Activated CD4-positive, alpha-beta T cell treated with anti-CD3 and anti-CD28 coated beads, Interleukin-2, amount 10 ng/mL, durations not matched to agents 7 days and 5 days (primary cell): ENCODE measurements at places on chromosomes 16 and 17. TPM values are rescaled to one million over a fixed set of nuclear protein-coding genes. Genes with fewer than 3 reads are reported as not detected.

GRCh38 chr17:17819561-17819995 is 17.2 kb downstream of the SREBF1 start:
- no peak for DNase-seq
- peaks cover 55% of the 10 kb centered on the region for H3K36me3 ChIP-seq
- H3K27ac ChIP-seq, result peak overlapping the region; percentile 71

- H3K36me3 ChIP-seq, result no peaks in the 10 kb centered on the region
- no peak for DNase-seq
- H3K27me3 ChIP-seq, result peaks cover 5% of the 10 kb centered on the region
- H3K4me3 ChIP-seq, result no peak overlapping the region
- no peak overlapping the region for H3K27ac ChIP-seq
Measured at GRCh38 chr17:78609191-78609641, 32.0 kb upstream of the DNAH17 start.

Gene MARVELD3
- total RNA-seq, result not detected

DNA sequence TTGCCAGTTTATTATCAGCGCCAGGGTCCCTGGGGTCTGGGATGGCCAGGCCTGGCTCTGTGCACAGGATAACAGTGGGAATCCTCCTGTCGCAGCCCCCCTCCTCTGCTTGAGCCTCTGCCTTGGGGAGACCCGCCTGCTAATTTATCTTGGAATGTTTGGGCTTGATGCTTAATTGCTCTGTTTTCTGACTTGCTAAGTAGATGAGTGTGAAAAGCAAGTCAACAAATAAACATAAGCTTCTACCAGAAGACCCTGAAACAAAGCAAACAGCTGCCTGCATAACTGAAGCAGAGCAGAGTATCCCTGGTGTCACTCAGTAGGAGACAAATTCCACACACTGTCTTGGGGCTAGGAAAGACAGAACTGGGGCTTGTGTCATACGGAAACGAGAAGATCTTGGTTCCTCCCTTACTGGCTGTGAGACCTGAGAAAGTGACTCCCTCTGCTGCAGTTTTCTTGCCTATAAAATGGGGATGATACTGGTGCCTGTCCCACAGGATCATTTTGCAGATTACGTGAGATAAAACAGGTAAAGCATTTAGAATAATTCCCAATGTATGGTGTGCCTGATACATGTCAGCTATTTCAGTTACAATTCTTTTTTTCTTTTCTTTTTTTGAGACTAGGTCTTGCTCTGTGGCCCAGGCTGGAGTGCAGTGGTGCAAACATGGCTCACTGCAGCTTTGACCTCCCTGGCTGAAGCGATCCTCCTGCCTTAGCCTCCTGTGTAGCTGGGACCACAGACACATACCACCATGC is 44.8 kb upstream of the IRX3 start:
- no peak overlapping the region for H3K4me3 ChIP-seq
- no peaks in the 10 kb centered on the region for H3K36me3 ChIP-seq
- H3K27ac ChIP-seq, result no peak overlapping the region
- DNase-seq, result no peak
- peaks cover 8% of the 10 kb centered on the region for H3K27me3 ChIP-seq
- H3K4me1 ChIP-seq, result no peaks in the 10 kb centered on the region

GRCh38 chr17:19270704-19271611 is 33.8 kb downstream of the EPN2 start:
- no peaks in the 10 kb centered on the region for H3K4me1 ChIP-seq
- H3K4me3 ChIP-seq, result no peak overlapping the region
- peaks cover 21% of the 10 kb centered on the region for H3K27me3 ChIP-seq

DNA sequence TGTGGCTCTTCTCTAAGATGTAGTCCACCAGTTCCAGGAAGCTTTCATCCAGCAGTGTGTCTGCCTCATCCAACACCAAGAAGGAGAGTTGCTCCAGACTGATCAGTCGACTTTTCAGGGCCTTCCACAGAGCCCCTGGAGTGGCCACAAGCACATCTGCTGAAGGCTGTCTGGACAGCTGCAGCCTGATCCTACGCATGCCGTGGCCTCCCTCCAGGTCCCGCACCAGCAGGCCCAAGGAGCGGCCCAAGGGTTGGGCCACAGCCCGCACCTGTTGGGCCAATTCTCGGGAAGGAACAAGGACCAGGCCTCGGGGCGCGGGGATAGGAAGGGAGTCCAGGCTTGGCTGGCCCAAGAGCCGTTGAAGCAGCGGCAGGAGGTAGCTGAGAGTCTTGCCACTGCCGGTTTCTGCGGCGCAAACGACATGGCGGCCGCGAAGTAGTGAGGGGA is 729 bp downstream of the DDX28 start:
- no peak for DNase-seq
- H3K27me3 ChIP-seq, result no peaks in the 10 kb centered on the region
- peak overlapping the region; percentile 95 for H3K27ac ChIP-seq
- H3K4me1 ChIP-seq, result peaks cover 34% of the 10 kb centered on the region
- H3K36me3 ChIP-seq, result peaks cover 22% of the 10 kb centered on the region

DNA sequence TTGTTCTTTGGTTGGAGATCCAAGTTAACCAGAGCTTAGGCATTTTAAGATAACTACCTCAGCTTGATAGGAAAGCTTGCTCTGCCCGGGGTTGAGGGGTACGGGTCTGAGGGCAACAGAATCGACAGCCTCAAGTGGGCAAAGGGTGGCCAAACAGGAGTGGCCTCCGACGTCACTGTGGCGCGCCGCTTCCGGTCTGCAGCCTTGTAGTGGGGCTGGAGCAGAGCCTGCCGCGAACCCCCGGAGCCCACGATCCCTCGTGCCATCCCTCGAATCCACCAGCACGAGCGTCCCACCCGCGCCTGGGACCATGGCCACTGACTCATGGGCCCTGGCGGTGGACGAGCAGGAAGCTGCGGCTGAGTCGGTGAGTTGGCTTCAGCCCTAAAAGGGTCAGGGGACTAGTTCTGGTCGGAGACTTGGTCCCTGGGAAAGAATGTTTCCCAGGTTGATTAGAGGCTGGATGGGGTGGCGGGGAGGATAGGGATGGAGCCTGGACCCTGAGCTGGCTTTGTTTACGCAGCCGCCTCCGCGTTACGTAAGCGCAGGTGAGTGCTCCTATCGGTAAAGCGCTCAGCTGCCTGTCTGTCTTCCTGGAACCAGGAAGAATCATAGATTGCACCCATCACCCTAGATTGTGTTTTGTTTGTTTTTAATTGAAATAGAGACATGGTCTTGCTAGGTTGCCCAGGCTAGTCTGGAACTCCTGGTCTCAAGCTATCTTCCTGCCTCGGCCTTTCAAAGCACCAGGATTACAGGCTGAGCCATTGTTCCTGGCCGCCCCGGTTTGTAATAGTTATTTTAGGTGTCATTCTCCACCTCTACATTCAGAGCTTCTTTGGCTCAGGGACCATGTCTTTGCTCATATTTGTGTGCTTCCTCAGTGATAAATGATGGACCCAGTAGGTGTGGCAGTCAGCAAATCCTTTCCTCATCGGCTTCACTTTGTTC is at the start of gene DDX19B:
TSS of gene DDX19B (plus strand) at position 199 of the 951 bp plus-strand sequence. CDS start at position 311, 112 bp downstream.
- H3K36me3 ChIP-seq, result peaks cover 33% of the 10 kb centered on the region
- peak within 1 kb of the TSS; percentile 95 for H3K27ac ChIP-seq
- DNase-seq, result peak; percentile 72
- peak within 1 kb of the TSS; percentile 90 for H3K4me3 ChIP-seq
- no peaks in the 10 kb centered on the region for H3K27me3 ChIP-seq
- H3K4me1 ChIP-seq, result peaks cover 40% of the 10 kb centered on the region

DNA sequence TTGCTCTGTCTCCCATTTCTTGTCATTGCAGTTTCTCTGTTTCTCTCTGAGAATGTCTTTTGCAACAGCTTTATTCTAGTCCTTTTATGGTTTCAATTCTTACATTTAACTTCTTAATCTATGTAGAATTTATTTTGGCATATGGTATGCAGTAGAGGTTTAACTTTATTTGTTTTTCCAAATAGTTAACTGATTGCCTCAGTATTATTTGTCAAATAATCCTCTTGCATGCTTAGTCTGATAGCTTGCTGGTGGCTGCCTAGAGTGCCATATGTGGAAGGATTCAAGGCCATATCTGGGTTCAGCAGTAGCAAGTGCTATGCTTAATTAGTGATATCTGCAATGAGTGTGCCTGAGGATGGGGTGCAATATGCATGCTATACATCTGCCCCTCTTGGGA is 6.9 kb downstream of the SNTB2 start:
- peaks cover 28% of the 10 kb centered on the region for H3K4me1 ChIP-seq
- H3K27ac ChIP-seq, result no peak overlapping the region
- DNase-seq, result no peak
- H3K27me3 ChIP-seq, result no peaks in the 10 kb centered on the region

GRCh38 chr17:49645654-49646053 is 32.2 kb downstream of the SPOP start:
- no peaks in the 10 kb centered on the region for H3K27me3 ChIP-seq
- H3K36me3 ChIP-seq, result peaks cover 7% of the 10 kb centered on the region
- no peak overlapping the region for H3K27ac ChIP-seq

GRCh38 chr16:15907863-15908478 is 19.6 kb upstream of the CEP20 start:
- H3K36me3 ChIP-seq, result no peaks in the 10 kb centered on the region
- peaks cover 15% of the 10 kb centered on the region for H3K4me1 ChIP-seq
- no peak overlapping the region for H3K4me3 ChIP-seq
- no peak overlapping the region for H3K27ac ChIP-seq
- H3K27me3 ChIP-seq, result no peaks in the 10 kb centered on the region

DNA sequence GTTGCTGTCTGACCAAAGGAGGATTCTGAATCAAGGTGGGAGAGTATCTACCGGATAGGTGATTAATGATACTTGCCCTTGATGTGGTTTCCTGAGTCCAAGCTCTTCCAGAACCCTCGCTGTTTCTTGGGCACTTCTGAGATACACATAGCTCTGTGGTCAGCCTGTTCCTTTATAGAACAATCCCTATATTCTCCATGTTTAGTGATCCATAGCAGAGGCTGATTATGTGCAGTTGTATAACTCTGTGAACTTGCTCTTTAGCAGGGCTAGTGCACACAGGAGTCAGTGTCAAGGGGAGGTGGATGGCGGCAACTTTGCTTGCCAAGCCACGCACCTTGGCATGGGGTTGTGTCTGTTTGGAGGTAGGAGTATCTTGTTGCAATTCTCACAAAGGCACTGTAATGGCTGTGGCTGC is 36.1 kb downstream of the ARL4D start:
- DNase-seq, result no peak
- H3K27me3 ChIP-seq, result peaks cover 33% of the 10 kb centered on the region
- H3K27ac ChIP-seq, result no peak overlapping the region
- H3K4me1 ChIP-seq, result no peaks in the 10 kb centered on the region
- H3K36me3 ChIP-seq, result no peaks in the 10 kb centered on the region

DNA sequence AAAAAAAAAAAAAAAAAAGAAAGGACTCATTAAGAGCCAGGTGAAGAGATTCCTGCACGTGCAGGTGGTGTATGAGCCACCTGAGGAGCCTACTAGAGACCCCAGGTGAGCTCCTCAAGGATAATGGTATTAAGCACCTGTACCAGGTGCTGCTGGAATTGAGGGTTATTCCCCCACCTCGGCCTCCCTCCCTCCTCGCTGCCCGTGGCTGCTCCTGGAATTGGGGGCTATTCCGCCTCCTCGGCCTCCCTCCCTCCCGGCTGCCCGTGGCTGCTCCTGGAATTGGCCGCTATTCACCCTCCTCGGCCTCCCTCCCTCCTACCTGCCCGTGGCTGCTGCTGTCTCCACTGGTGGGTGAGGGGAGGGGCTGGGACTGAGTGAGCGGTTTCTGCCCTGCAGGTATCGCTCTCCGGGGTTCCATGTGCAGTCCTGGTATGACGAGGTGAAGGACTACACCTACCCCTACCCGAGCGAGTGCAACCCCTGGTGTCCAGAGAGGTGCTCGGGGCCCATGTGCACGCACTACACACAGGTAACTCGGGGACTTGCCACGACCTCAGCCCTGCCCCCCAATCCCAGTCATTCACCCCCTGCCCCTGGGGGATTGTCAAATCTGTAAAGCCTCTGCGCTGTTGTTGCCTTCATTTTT is 29.3 kb downstream of the CRISPLD2 start:
- no peaks in the 10 kb centered on the region for H3K36me3 ChIP-seq
- H3K27ac ChIP-seq, result no peak overlapping the region
- no peak overlapping the region for H3K4me3 ChIP-seq
- no peaks in the 10 kb centered on the region for H3K4me1 ChIP-seq
- no peak for DNase-seq

GRCh38 chr17:65166787-65167186 is 29.6 kb downstream of the RGS9 start:
- no peak for DNase-seq
- peaks cover 29% of the 10 kb centered on the region for H3K4me1 ChIP-seq
- H3K4me3 ChIP-seq, result no peak overlapping the region
- H3K27me3 ChIP-seq, result no peaks in the 10 kb centered on the region

Gene USP7
- 157 TPM for total RNA-seq

- peaks cover 6% of the 10 kb centered on the region for H3K27me3 ChIP-seq
- H3K4me1 ChIP-seq, result peaks cover 2% of the 10 kb centered on the region
- DNase-seq, result no peak
- H3K4me3 ChIP-seq, result no peak overlapping the region
- H3K27ac ChIP-seq, result no peak overlapping the region
Measured at GRCh38 chr17:49100601-49101000, 32.0 kb upstream of the B4GALNT2 start.

Gene KRT23
- not detected for total RNA-seq

DNA sequence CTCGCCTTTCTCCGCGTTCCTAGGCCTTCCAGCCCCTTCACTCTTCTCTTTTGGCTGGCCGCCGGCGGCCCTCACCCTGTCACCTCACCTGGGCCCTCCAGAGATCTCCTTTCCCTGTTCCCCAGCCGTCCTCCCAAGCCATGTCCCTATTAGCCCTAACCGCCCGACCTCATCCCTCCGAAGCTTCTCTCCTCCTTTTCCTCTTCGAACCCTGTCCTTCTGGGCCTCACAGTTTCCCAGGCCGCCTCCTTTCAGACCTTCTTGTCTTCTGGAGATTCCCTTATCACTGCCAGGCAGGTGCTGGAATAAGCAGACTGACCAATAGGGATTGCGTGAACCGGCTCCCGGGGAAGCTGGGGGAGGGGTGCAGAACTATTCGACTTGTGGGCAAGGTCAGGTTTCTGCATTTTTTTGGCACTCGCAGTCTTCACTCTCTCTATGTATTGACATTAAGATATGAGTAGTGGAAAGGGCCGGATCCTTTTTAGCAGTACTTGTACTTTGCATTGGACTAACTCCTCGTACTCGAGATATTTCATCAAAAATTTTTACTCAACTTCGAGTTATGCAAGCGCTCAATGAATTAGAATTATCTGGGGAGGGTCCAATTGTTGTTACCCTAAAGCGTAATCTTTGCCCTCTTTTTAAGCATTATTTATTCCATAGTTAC is 690 bp downstream of the RHOT1 start:
- no peaks in the 10 kb centered on the region for H3K36me3 ChIP-seq
- H3K4me1 ChIP-seq, result peaks cover 33% of the 10 kb centered on the region
- peak overlapping the region; percentile 84 for H3K27ac ChIP-seq
- DNase-seq, result peak; percentile 28

GRCh38 chr17:31481783-31482081 is 90.3 kb downstream of the RAB11FIP4 start:
- no peak overlapping the region for H3K4me3 ChIP-seq
- peaks cover 4% of the 10 kb centered on the region for H3K27me3 ChIP-seq
- no peak overlapping the region for H3K27ac ChIP-seq
- no peaks in the 10 kb centered on the region for H3K36me3 ChIP-seq
